Stimulated activated CD8-positive, alpha-beta memory T cell treated with anti-CD3 and anti-CD28 coated beads, Interleukin-2, amount 100 ng/mL, for 48 hours (primary cell): ENCODE measurements at places on chromosomes 12 and 14.

DNA sequence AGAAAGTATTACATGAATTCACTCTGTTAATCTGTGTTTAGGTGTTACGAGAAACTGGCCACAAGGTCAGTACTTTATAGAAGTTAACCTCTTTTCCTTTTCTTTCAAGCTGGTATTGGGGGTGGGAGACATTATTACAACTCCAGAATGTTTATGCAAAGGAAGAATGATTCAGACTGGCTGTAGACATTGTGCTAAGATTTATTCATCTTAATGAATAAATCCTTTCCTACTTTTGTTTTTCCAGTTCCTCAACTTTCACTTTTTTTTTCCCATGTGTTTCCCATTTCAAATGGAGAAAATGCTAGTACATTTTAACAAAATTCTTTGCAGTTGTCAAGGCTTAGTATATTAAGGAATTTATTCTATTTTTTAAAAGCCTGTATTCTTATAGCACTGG, 1.3 kb downstream of the OTOGL start:
- no peak for DNase-seq

DNA sequence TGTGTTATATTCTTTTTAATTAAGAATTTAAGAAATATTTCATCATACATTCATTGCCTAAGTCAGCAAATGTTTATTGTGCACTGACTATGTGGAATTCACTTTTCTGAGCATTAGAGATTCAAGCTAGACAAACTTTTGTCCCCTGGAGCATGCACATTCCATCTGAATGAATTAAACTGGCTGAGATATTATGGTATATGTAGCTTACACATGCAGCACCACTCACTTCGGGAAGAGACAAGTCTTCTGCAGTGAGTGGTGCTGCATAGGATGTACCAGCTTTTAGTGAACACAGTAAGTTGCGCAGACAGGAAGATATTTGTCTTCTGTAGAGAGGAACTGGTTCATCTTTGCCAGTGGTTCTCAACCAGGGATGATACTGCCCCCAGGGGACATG, 318.4 kb downstream of the SYT1 start:
- no peak for DNase-seq

- DNase-seq, result no peak
Observed at GRCh38 chr12:1377117-1377516, 217.3 kb downstream of the FBXL14 start.

DNA sequence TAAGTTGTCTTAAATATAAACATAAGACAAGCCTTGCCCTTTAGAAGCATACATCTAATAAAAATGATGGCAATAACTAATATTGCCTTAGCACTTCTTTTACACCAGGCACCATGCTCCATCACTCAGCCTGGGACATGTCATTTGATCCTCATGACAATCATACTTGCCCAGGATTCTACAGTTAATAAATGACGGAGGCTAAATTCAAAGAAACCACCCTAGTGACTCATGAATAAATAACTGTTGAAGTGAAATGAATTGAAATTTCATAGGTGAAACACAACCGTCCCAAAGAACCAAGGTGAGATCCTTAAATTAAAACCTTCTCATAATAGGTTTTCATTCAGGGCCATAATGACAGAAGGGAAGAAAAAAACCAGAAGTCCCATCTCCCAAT, 89.5 kb downstream of the GRIN2B start:
- DNase-seq, result no peak

DNA sequence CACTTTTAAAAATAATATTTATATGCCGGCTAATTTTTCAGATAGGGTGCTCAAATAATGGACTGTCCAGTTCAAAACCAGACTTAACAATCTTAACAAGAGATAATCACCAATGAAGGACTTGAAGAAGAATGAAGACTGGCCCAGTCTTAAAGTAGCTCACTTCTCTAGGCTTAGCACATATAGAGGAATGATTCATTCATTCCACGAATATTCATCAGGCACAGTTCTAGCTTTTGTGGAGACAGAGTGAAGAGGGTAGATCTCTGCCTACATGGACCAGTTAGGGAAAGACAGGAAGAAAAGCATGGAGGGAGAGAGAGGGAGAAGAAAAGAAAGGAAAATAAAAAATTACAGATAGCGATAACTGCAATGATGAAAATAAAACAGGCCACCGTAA, 42.8 kb upstream of the METAP2 start:
- DNase-seq, result no peak

- no peak for DNase-seq
Observed at GRCh38 chr12:106327309-106327869, 24.9 kb downstream of the TCP11L2 start.

- no peak for DNase-seq
Observed at GRCh38 chr12:29281371-29282005, 99.5 kb downstream of the ERGIC2 start.

DNA sequence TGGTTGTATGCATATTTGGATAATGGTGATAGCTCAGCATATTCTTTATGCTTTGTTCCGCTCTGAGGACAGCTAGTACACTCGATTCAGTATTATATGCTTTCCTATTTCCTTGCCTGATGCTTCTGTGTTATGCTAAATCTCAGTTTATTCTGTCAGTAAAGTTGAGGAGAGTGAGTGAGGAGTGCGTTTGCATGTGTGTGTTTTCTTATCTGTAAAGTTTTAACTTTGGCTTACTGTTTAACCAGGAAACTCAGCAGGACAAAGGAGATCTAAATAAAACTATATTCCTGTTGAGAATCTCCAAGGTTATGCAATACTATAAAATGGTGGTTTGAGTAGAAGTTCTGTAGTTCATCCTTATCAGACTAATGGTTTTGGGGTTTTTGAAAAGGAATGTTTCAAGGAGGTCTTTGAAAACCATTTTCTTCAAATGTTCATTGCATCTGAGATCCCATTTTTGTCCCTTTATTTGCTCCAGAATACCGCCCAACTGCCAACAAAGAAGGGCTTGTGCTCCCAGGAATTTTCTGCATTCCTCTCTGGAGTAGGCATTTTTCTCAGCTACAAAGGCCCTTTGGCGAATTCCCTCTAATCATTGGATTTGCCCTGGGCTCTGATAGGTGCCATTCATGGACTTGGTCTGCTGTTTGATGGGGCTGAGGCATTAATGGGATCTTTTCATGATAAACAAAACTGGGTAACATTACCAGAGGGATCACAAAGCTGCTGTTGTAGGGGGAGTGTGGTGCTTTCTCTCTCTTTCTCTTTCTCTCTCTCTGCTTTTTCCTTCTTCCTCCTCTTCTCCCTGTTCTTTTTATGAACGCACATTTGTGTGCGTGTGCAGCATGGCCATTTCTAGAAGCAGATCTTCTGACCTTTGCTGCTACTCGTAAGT, 71.7 kb downstream of the HMGA2 start:
- DNase-seq, result no peak

DNA sequence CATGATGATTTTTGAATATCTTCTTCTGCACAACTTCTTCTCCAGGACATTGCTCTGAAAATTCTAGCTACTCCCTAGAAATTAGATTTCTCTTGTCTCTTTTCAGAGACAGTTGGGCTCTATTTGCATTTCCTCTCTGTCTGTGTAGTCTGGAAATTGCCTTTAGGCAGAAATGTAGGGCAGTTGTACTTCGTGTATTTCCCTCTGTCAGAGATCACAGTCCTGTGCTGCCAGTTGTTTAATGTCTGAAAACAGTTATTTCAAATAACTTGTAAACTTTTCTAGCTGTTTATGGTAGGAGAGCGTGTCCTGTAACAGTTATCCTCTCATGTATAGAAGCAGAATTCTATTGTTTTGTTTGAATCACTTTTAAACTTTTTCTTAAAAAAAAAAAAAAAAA, 86.9 kb downstream of the TTLL5 start:
- no peak for DNase-seq

GRCh38 chr14:35890308-35890707, 64.2 kb downstream of the BRMS1L start:
- no peak for DNase-seq

GRCh38 chr14:50381823-50382287, 14.8 kb downstream of the CDKL1 start:
- no peak for DNase-seq

GRCh38 chr12:46266382-46266791, 2.5 kb downstream of the SLC38A1 start:
- peak; percentile 6 for DNase-seq

- DNase-seq, result no peak
Observed at GRCh38 chr12:102543494-102544485, 63.4 kb upstream of the IGF1 start.

GRCh38 chr12:116813271-116814041, 67.8 kb downstream of the HRK start:
- DNase-seq, result no peak

DNA sequence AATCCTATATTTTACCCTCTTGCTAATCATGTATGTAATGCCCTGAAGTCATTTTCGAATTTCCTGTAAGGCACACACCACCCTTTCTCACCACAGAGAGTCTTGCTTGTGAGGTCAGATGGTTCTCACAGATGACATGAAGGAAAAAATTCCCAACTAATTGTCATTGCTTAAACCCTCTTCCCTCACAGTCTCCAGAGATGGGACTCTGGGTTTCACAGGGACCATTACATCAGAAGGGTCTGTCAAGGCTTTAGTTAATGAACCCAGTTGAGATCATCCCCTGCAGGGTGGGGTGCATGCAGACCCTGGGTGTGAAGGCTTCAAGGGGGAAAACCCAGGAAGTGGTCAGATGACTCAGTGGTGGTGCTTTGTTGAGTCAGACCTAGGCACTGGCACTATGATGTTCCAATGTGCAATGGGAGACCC, 229.6 kb downstream of the BCAT1 start:
- DNase-seq, result peak; percentile 30

GRCh38 chr12:11825278-11825677, 175.8 kb downstream of the ETV6 start:
- DNase-seq, result no peak

DNA sequence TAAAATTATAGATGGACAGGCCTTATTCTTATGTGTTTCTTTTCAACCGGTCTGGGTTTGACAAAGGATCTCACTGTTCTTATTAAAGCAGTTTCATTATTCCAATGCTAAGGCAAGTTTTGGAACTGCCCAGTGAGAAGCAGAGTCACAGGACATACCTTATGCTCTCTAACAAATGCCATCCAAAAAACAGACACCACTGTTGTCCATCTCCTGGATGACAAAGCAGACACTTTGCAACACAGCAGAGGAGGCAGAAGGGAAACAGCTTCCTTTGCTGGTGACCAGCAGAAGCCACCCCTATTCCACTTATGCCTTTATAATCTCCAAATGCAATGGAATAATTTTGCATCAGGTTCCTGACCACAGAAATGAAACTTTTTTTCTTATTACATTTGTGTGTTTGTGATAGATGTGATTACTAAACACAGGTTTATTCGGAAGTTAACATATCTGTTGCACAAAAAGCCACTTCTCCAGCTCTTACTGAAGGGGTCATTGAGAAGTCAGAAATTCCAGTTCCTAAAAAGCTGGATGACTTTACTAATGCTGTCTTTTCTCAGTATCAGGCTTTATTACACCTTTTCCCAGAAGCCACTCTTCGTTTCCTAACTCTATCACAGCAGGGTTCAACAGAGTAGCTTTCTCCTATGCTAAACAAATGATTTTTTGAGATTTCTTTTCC, 115.6 kb downstream of the BTG1 start:
- no peak for DNase-seq

DNA sequence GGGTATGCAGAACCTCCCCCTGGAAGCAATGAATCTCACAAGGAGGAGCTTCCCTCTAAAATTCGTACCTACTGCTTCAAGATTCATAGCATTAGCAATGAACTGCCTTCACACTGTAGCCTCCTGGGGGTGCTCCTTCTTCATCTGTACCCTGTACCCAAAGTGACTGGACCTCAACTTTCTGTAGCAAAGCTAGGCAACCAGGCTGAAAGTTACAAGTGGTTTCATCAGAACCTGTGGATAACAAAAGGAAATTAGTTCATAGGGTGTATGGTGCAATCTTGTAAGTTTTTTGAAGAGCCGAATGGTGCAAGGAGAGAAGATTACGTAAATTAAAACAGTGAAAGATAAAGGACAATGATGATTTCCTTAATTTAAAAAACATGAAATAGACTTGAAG, 1541.7 kb upstream of the FLRT2 start:
- no peak for DNase-seq
